ENCODE measurements at places on chromosomes 1 and 21.

DNA sequence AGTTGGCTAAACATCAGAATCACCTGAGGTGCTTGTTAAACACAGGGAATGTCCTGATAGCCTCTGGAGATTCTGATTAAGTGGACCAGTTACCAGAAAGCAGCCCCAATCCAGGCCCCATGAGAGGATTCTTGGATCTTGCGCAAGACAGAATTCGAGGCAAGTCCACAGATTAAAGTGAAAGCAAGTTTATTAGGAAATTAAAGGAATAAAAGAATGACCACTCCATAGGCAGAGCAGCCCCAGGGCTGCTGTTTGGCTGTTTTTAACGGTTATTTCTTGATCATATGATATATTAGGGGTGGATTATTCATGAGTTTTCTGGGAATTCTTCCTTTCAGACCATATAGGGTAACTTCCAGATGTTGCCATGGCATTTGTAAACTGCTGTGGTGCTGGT is 176.2 kb downstream of the ROR1 start:
- peak; percentile 56 for DNase-seq

GRCh38 chr21:26686278-26686677 is 113.2 kb upstream of the CYYR1 start:
- DNase-seq = peak; percentile 21

GRCh38 chr21:46256501-46256994 is 28.0 kb upstream of the LSS start:
- DNase-seq = no peak

DNA sequence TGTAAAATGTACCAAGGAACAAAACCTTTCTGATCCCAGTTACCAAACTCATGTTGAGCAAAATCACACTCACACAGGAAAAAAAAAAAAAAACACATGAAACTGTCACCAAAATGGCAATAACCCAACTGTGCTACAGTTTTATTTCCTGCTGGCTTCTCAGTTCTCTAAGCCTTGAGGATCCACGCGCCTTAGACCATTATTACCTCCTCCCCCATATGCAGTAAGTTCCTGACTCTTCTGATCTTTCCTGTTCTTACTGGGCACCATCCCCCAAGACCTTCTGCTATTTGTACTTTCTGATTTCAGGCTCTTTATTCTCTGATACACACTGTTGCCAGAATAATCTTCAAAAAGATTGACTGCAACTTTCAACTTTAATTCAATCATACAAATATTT is 79.6 kb downstream of the SLC45A1 start:
- DNase-seq = peak; percentile 73

GRCh38 chr1:212035835-212036605 is 472 bp downstream of the DTL start:
- no peak for DNase-seq

DNA sequence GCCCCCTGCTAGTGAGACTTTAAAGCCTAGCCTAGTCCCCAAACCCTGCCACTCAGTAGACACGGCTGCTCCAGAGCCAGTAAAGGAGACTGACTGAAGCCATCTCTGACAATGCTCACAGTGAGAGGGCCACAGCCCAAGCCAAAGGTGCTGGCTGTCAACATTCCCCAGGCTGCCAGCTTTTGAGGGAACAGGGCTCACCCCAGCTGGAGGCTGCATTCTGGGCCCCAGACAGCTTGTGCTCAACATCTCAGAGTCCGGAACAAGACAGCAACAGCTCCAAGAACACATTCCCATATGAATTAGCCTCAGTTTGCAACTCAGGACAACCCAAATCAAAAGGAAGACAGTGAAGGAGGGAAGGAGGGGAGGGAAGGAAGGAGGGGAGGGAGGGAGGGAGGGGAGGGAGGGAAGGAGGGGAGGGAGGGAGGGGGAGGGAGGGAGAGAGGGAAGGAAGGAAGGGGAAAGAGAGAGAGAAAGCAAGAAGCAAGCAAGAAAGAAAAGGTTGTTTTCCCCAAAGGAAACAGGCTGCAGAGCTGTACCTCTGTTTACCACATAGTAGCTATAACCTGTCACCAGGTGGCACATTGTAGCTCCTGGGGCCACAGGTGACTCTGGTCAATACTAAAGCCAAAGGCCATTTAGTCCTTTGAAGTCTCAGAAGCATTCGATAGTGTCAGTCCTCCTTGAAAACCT is 5.4 kb downstream of the ARTN start:
- no peak for DNase-seq

DNA sequence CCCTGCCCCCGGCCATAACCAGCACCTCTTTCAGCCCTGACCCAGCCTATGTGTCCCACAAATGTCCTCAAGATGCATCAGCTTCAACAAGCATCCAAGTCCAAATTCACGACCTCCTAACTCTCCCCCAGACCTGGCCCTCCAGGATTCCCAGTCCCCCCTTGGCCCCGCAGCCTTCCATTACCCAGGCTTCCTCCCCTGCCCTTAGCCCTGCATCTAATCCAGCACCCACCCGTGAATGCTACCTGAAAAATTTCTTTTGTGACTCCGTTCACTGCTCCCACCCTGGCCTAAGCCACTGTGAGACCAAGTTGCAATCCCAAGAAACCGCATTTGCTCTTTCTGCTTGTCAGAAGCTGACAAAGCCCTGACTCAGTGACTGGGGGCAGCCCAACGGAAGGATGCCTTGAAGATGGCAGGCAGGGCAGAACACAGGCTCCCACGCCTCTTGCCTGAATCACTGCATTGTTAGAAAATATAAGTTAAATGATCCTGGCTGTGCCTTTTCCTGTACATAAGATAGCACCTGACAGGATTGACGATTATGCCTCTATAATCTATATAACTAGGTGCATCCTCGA is 939 bp upstream of the MFAP2 start:
- peak; percentile 81 for DNase-seq

GRCh38 chr21:30425826-30426225 is at the start of gene KRTAP13-3:
Gene KRTAP13-3, minus strand, starts transcription at chr21:30425926. Its CDS starts 14 bp downstream, at chr21:30425912.
- no peak for DNase-seq

DNA sequence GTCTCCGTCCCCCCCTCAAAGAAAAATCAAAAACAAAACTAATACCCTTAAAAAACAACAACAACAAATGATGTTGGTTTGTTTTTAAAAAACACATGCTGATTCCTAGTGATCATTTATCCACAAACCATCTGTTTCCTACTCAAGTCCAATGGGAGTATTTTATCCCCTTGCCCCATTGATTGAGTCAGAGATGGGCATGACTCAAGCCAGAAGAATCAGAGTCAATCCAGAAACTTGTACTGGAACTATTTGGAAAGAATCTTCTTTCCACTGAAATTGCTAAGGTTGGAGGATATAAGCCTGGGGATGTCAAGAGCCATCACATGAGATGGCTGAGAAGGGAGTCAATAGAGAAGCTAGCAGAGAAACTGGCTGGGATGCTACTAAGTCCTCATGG is 176.4 kb downstream of the MIS18A start:
- no peak for DNase-seq

DNA sequence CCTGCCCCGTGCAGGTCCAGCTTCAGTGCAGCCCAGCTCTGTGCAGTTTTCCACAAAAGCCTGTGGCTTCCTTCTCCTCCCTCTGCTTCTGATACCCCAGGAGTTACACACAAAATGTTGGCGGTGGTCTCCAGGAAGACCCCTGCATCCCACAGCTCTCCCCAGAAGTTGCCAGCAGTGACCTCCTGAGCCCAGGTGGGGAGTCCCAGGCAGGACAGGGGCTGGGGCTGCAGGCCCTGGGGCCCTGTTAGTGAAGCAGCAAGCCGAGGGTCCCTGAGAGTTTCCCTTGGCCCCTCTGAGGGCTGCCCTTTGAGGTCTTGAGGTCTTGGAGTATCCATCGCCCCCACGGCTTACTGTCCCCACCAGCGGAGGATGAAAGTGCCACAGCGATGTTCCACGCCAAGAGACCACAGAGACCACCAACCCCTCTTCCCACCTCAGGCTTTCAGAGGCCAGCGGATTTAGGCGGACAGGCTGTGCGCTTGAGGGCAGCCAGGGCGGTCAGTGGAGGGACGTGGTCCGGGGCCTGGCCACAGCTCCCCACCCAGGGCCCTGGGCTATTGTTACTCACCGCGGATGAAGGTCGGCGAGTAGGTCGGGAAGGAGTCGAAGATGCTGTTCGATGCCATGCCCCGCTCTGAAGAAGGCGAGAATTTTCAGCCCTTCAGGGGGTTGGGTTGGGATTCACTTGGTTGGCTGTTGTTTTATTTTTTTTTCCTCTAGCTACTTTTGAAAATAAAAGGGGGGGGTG is 34.0 kb upstream of the RUNX3 start:
- no peak for DNase-seq

DNA sequence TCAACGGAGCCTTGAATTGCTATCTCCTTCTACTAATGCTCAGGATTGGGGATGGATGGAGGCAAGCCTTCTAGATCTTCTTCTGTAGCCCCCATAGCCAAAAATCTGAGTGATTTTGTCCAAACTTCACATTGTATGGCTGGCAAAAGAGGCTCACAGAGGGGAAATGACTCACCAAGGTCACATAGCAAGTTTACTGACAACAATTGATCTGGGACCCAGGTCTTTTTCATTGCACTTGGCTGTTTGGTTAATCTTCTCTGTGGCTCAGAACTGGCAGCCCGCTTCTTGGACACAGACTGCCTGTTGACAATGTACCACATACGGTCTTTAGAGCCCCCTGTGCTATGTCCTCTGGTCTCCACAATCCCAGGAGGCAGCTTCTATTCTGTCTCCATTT is 3.0 kb upstream of the LACTBL1 start:
- peak; percentile 46 for DNase-seq

DNA sequence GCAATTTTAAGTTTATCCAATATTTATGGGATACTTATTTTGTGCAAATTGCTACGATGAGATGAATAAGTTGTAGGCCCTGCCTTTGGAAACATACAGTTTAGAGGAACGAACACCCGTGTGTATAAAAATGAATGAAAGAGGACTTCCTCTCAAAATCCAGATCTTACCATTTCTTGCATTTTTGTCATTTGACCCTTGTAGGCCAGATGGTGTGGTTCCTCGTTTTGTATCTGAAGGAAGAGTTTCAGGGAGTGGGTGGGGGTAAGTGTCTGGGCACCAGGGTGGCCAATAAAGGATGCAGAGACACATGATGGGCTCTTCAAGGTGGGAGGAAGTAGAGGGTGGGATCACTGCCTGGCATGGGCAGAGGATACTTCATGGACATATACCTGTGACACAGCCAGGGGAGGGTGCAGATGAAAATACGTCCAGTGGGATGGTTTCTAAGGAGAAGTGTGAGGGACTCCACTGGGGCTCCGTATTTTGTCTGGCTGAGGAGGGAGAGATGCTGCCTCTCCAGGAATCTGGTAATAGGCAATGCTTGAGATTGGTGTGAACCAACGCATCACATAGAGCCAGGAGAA is 14.4 kb downstream of the MAPKAPK2 start:
- no peak for DNase-seq

GRCh38 chr1:153658400-153659174 is at the start of gene SNAPIN:
Gene SNAPIN, plus strand, starts transcription at chr1:153658703. Its CDS starts 41 bp downstream, at chr1:153658744.
- DNase-seq = peak; percentile 86

GRCh38 chr1:22584001-22584562 is 20.8 kb downstream of the EPHA8 start:
- peak; percentile 13 for DNase-seq

- DNase-seq = peak; percentile 47
Observed at GRCh38 chr1:117886101-117886795, 43.2 kb downstream of the GDAP2 start.

- no peak for DNase-seq
Observed at GRCh38 chr1:179921981-179922872, 32.4 kb upstream of the CEP350 start.

- DNase-seq = peak; percentile 93
Observed at GRCh38 chr21:45427331-45428271, 22.6 kb downstream of the COL18A1 start.

DNA sequence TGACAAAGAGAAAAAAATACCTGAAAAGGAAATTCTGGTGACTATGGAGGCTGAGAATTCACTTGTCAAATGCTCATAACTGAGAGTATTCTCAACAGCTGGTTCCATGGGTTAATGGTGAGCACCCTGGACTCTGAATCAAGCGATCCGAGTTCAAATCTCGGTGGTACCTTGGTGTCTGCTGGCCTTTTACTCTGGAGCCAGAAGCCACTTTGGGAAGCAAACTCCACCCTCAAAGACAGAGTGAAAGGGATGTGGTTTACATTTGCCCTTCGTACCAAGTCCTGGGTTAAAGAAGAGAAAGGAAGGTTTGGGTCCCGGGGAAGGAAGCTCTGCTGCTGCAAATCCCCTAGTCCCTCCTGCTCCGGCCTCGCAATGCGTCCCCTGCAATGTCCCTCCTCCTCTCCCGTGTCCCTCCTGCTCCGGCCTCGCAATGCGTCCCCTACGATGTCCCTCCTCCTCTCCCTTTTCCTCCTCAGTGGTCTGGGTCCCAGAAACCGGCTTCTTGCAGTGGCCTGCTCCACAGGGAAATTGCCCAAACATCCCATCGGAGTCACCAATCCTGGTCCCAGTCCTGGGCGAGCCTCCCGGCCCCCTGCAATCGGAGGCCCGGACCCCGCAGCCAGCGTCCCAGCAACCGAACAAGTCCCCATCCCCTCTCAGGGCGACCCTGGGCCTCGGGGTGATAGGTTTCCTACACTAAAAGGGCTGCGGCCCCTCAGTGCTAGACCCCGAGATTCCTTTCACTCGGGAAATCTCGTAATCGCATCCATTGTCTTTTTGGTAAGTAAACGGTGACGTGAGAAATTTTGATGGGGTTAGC is 129.4 kb downstream of the PPIAL4G start:
- peak; percentile 71 for DNase-seq

- no peak for DNase-seq
Observed at GRCh38 chr1:21707891-21708290, 38.7 kb upstream of the RAP1GAP start.

- peak; percentile 39 for DNase-seq
Observed at GRCh38 chr1:168550971-168551370, 7.2 kb upstream of the XCL2 start.

DNA sequence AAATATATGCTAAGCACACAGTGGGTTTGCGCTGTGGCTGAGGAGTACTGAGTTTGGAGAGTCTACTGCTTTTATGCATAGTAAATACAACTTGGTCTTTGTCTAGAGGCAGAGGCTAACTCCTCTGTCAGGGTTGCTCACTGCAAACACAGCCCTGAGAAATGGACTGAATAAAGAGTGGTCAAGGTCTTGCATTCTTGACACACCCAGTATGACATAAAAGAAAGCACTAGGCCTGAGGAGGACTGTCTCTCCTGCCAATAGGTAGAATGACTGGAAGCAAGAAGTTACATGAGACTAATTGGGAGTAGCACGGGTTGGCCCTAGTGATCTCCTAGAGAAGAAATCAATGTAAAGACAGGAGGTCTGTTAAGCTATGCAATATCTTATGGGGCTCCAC is 367.2 kb upstream of the B3GALT2 start:
- no peak for DNase-seq
